ENCODE measurements at places on chromosomes 2 and 18. TPM values are rescaled to one million over a fixed set of nuclear protein-coding genes. Genes with fewer than 3 reads are reported as not detected.

- DNase-seq: no peak
Observed at GRCh38 chr2:25340181-25340921, 1.4 kb downstream of the DNMT3A start.

SERPINB10 gene
- total RNA-seq: not detected

GRCh38 chr2:36577884-36578283, 20.1 kb downstream of the FEZ2 start:
- DNase-seq: no peak

SPTBN1 gene
- total RNA-seq: 146 TPM

- no peak for DNase-seq
Observed at GRCh38 chr2:66331176-66331575, 103.7 kb upstream of the MEIS1 start.

KIF3C gene
- 24.4 TPM for total RNA-seq

DNA sequence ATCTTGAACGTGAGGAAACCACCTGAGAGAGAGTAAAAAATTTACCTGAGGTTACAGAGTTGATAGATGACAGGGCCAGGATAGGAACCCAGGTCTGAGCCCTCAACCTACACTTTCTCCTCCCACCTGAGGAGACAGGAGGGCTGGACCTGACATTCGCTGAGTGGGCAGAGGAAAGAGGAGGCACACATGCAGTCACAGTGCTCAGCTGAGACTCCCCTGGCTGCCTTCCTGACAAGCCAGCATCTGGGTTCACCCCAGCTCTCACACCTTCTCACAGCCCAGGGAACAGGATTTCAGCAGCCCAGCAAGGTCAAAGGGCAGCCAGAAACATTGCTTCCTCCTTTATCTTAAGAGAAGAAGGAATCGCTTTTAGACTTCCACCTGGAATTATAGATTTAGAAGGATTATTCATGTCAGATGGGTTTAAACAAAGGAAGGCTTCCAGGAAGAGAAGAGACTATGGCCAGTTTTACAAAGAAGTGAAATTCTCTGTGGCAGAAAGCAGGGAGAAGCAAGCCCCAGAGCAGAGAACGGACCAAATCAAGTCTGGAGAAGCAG, 18.1 kb upstream of the PKDCC start:
- no peak for DNase-seq

DNA sequence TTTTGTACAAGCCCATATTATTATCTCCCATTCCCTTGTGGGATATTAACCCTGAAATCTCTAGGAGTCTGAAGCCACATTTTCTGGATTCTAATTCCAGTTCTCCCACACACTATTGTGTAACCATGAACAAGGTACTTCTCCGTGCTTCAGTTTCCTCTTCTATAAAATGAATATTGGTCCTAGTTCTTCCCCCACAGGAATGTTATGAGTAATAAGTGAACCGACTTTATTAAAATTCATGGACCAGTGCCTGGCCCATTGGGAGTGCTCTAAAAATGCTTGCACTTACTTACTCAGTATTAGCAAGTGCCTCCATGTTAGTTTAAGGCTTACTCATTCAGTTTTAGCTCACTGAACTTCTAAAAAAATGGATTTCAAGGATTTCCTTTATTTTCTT, 1.4 kb upstream of the ACMSD start:
- DNase-seq: no peak

CYP27C1 gene
- 1.8 TPM for total RNA-seq

SPR gene
- 42.5 TPM for total RNA-seq

IL1R1 gene
- total RNA-seq: 289 TPM

KIF5C gene
- total RNA-seq: 123 TPM

- DNase-seq: no peak
Observed at GRCh38 chr2:204608237-204608939, 63.1 kb downstream of the PARD3B start.

DNA sequence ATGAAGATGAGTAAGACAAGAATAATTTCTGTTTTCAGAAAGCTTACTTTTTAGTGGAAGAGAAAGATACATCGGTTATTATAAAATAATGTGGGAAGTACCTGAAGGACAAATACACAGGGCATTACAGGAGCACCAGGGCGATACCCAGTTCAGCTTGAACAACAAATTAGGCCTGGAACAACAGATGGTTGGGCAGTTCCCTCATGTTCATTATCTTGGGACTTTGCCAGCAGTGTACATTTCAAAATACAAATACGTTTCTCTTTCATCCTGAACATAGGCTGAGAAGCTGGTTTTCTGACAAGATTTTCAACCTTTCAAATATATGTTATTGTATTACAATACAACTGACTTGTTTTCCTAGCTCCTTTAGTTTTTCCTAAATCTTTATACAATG, 79.6 kb downstream of the TGIF1 start:
- no peak for DNase-seq

- DNase-seq: no peak
Observed at GRCh38 chr2:65231892-65232477, 4.4 kb downstream of the ACTR2 start.

RAB17 gene
- total RNA-seq: 12.6 TPM

GRCh38 chr18:22250026-22250425, 80.6 kb downstream of the GATA6 start:
- no peak for DNase-seq

AP1S3 gene
- total RNA-seq: 2.7 TPM

GRCh38 chr18:1302861-1303260, 398.2 kb downstream of the ADCYAP1 start:
- no peak for DNase-seq

GRCh38 chr2:138720035-138720838, 60.0 kb downstream of the NXPH2 start:
- no peak for DNase-seq

ACVR1C gene
- 0.09 TPM for total RNA-seq

ARHGAP28 gene
- total RNA-seq: 20.3 TPM

GRCh38 chr2:24739354-24740025, 53.7 kb downstream of the PTRHD1 start:
- no peak for DNase-seq

CNTNAP5 gene
- total RNA-seq: not detected

DNA sequence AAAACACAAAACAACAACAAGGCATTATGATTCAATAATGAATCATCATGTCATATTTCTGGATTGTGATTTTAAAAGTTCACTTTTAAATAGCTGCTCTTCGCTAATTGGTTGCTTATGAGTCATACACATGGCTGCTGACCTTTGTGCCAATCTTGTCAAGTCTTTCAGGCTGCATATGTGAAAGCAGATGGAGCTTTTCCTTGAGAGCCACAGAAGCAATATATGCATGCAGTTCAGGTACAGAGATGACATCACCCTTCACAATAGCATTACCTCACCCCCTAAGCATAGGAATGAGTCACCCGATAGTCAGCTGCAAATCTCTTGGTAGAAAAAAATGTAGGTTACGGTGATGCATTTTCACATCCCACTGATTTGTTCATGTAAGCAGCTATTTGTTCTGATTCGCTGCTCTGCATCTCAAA, 27.2 kb downstream of the EIF2AK3 start:
- DNase-seq: no peak

DNA sequence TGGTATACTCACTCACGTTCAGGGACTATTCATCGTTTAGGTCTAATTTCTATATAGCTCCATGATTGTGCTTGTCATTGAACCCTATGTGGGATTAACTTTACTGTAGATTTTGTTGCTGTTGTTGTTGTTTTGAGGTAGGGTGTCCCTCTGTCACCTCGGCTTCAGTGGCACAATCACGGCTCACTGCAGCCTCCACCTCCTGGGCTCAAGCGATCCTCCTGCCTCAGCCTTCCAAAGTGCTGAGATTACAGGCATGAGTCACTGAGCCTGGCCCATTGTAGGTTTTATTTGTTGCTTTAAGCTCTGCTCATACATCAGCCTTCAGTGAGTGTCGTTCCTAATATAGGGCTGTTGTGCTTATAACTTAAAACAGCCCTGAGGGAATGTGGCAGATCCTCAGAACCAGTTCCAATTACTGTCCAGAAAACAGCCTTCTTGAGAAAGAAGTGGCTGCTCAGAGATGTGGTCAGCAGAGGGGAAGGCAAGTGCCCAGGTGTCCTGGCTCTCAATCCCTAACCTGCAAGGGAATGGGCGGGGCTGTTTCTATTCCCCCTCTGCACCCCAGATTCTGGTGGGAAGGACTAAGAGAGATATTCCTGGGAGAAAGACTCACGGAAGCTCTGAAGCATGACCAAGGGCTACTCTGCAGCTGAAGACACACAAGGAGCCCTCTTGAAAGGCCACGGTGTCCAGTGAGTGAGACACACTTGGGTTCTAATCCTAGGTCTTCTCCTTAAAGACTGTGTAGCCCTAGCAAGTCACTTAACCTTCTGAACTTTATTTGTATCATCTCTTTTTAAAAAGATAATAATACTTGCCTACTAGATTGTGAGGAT, 79.6 kb upstream of the LCLAT1 start:
- DNase-seq: no peak

DHRS9 gene
- total RNA-seq: 0.32 TPM

Data from prostate gland (tissue), 2 donors.